ENCODE measurements at places on chromosomes 1 and 21. TPM values are rescaled to one million over a fixed set of nuclear protein-coding genes. Genes with fewer than 3 reads are reported as not detected.

- peak; percentile 90 for ATAC-seq
These were observed 92.1 kb upstream of the POU3F1 start for GRCh38 chr1:38138498-38139233.

- ATAC-seq: peak; percentile 91
These were observed 64.4 kb downstream of the KCTD3 start for GRCh38 chr1:215631489-215631888.

DNA sequence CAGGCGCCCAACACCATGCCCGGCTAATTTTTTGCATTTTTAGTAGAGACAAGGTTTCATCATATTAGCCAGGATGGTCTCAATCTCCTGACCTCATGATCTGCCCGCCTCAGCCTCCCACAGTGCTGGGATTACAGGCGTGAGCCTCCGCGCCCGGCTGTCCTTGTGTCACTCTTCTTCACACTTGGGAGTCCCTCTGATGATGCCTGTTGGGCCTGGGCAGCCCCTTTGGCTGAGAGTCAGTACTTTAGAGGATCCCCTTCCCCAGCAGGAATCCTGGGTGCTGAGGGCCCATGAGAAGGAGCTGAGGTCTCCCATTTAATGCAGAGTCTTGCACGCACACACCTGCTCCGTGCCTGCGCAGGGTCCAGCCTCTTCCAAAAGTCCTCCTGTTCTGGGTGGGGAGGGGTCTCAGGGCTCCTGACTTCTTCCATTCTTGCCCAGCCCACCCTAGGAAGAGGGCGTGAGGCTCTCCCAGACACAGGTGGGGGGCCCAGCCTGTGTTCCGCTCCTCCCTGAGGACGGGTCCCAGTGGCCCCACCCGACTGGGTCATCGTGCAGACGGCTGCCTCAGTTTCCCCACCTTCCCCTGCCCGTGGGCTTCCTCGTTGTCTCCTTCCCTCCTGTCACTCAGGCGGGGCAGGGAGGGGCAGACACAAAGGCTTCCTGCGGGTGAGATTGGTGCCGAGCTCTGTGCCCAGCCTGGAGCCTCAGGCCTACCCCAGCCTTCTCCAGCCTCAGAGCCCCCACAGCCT, 3.9 kb downstream of the TTLL10 start:
- no peak for ATAC-seq

GRCh38 chr21:36316872-36317484, 3.0 kb upstream of the MORC3 start:
- no peak for ATAC-seq

- no peak for ATAC-seq
These were observed 25.6 kb downstream of the RNF187 start for GRCh38 chr1:228512781-228513198.

GRCh38 chr1:41333146-41333784, 28.0 kb upstream of the FOXO6 start:
- ATAC-seq: no peak

- ATAC-seq: no peak
These were observed 842 bp downstream of the LENEP start for GRCh38 chr1:154994269-154994587.

GRCh38 chr1:244214009-244214967, 163.2 kb downstream of the ZBTB18 start:
- ATAC-seq: peak; percentile 76

GRCh38 chr1:3776231-3776961, 3.8 kb downstream of the SMIM1 start:
- ATAC-seq: peak; percentile 1

Gene EVA1C
- 23.8 TPM for total RNA-seq

GRCh38 chr1:59736744-59737143, 78.0 kb upstream of the HOOK1 start:
- no peak for ATAC-seq

DNA sequence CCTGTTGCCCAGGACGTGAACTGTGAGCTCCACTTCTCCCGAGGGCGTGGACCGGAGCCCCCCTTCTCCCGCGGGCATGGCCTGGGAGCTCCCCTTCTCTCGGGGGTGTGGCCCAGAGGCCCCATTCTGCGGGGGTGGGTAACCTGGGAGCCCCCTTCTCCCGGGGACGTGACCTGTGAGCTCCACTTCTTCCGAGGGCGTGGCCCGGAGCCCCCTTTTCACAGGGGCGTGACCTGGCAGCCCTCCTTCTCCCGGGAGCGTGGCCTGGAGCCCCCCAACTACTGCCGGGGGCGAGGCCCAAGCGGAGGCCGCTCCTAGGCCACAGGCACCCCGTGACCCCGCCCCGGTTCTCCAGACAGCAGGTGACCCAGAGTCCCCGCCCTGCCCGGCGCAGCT, 320 bp downstream of the C1orf174 start:
- ATAC-seq: peak; percentile 0

DNA sequence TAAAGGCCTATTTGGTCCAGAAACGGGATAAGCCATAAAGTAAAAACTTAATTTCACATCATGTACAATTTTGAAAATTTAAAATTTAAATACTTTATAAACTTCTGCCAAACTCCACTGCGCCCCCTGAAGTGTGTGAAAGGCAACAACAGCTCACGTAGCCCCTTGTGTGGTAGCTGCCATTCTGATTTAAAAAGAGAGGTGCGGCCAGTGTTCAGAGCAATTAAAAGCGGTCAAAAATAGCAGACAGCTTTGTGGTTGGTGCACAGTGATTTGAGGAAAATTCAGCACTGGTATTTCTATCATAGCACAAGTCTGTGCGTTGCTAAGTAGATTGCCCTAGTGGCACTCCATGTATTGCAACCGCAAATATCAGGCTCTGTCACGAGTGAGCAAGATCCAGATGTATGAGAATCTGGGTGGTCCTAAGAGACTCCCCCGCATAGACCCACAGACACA, 122.5 kb downstream of the ATG4C start:
- ATAC-seq: no peak

DNA sequence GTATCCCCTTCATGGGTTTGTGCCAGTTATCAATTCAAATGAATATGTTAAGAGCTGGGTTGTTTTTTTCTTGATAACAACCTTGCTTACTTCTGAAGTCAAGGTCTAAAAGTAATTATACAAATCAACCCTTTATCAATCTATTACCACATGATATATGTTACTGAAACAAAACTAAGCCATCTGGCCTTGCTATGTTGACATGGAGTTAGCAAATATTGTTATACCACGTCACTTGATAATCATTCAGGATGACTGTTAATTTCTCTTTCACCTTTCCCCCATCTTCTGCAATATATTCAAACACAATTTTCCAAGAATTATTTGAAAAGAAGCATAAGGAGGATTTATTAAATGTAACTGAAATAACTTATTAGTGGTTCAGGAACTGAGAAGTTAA, 72.6 kb downstream of the DTL start:
- no peak for ATAC-seq

Gene CD160
- not detected for total RNA-seq

GRCh38 chr21:27419153-27419552, 452.3 kb upstream of the ADAMTS5 start:
- no peak for ATAC-seq

DNA sequence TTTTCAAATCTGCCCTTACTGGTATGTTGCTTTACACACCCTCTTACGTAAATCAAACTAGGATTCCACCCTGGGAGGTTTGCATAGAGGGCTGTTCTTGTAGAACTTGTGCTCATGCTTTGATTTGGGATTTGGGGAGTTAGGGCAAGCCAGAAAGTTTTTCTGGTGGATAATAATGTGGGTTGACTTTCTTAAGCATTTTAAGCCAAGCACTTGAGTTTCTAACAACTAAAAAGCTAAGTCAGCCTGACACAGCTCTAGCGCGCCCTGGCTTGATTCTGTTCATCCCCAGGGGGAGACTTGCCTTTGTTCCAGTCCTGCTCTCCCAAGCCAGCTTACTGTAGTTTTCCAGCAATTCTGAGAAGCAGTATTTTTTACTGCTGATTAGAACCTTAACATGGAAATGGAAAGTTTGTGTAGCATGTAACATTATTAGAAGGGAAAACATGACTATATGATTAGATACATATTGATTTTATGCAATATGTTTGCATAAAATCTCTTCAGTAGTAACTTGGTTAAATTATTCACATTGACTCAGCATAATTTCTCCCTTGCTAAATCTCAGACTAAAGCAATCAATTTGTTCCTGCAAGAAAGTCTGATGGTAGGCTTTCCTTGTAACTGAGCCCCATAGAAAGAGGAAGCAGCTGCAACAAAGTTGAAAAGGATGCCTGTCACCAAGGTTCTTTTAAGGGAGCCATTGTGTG, 11.0 kb upstream of the PGD start:
- peak; percentile 87 for ATAC-seq

DNA sequence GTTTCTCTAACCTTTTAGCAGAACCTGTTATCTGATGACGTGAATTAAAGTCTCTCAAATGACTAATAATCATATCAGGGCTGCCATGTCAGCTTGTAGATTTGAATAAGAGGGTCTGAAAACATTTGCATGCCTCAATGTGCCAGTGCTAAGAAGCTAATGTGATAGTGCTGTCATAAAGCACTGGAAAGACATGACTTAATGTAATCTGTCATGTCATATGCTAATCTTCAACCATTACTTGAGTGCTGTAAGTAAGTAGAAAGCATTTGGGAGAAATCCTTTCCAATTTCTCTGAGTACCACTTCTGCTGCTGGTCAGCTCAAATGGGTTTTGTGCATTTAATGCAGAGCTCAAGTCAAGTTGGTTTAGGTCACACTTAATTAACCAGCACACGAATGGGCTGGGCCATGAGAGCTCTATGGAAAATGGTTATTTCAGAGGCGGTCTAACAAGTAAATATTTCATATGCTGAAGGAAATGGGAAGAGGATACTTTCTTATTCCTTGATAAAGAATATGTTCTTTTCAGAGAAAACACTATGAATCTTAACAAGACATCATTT, 609.2 kb downstream of the LMO4 start:
- ATAC-seq: no peak

Gene ESPN
- total RNA-seq: 33.4 TPM

DNA sequence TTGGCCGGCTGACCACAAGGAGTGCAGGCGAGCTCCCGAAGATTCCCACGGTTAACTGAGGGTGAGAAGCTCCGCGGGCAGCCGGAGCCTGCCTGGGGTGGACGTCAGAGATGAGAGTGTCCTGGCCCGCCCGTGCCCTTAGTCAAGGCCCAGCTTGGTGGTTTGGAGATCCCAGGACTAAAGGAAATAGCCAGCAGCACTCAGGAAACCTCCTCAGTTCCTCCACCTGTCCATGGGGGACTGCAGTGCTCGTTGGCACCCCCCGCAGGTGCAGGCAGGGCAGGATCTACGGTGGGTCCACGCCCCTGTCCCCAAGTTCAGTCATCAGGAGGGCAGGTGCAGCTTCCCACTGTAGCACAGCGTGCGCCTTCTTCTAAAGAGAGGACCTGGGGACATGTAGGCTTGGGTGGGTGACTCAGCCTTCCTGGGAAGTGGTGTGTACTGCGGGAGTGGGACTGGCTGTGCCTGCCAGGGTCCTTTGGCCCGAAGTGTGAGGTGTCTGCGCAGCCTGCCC, 32.5 kb downstream of the SLX9 start:
- ATAC-seq: no peak

- ATAC-seq: peak; percentile 95
These were observed 33.3 kb upstream of the FAM3B start for GRCh38 chr21:41283211-41283818.

DNA sequence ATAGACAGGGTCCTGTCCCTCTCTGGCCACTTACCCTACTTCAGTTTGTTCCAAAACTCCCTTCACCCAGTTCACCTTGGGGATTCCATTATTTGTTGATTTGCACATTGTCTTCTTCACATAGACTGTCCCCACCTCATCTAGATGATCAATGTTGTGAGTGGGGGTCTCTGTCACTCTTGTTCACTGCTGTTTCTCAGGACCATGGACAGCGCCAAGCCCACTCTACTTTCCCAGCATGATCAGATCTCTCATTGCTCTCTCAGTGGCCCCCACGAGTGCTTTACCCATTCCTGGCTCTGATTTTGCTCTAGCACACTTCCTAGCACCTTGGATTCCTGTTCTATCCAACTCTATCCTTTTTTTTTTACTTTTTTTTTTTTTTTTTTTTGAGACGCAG, 45.4 kb upstream of the IGSF21 start:
- ATAC-seq: no peak

DNA sequence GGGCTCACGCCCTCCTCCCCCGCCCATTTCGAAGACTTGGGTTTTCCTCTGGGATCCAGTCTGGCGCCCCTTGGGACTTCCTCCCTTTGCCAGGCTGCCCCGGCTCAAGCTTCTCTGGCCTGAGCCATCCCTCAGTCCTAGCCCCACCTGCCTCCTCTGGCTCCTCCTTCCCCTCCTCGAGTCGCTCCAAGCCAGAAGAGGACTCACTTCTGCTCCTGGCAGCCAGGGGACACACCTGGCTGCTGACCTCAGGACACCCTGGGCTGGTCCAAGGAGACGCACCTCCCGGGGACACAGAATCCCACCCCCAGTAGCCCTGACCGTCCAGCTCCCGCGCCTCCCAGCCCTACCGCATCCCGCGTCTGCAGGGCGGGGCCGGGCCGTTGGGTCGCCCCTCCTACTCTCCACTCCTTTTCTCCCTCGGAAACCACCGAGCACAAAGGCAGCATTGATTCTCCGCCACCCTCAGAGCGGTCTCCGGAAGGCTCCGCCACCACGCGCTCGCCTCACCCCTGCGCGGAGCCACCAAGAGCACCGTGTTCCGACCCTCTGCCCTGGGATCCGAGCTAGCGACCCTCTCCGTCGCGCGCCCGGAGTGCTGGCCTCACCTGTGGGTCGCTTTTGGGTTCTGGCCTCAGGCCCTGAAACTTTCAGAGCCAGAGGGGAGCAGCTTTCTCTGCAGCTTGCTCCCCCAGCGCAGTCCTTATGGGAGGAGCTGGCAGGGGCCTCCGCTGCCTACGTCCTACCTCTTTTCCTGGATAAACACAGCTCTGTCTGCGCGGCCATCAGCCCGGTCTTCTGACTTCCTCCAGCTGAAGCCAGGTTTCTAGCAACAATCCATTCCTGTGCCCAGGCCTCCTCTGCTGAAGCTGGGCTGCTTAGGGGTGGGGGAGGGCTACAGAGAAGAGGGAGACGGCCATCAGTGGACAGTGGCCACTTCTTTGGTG, at the start of gene C2CD4D:
Gene C2CD4D, minus strand, starts transcription at position 364 of the 947 bp plus-strand sequence. CDS start 831 bp downstream, outside the sequence.
- peak; percentile 66 for ATAC-seq

- peak; percentile 23 for ATAC-seq
These were observed 3.0 kb downstream of the NHLH2 start for GRCh38 chr1:115837740-115838421.

Gene DCDC2B
- total RNA-seq: not detected

GRCh38 chr21:38342739-38343138, 85.9 kb downstream of the KCNJ15 start:
- no peak for ATAC-seq

- no peak for ATAC-seq
These were observed 20.5 kb downstream of the CD84 start for GRCh38 chr1:160558660-160559380.

DNA sequence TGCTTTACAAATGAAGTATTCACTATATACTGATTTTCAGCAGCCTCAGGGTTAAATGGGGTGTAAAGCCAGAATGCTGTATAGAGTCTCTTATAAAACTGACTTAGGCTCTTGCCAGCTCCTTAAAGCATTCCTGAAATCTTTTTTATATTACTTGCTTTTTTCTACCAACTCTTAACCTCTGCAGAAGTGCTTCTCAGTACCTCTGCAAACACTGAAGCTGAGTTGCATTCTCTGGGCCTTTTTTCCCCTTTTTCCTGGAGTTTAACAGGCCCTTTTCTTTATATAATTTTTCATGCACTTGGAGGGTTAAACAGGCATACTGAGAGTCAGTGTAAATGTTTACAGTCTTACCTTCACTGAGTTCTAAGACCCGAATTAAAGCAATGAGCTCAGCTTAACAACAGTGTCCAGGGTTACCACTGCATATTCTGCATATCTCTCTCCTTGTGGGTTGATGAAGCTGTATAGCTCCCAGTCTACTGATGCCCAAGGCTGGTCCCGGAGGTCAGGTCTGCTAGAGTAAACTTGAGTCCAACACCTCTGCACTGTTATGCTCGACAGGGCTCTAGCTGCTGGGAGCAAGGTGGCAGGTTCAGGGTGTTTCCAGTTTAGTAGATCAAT, 40.9 kb upstream of the CFAP126 start:
- no peak for ATAC-seq

Measured in esophagus mucosa (tissue), 1 donor.